CD4-positive, alpha-beta T cell treated with Interleukin-15 for 4 hours (primary cell): ENCODE measurements at places on chromosomes 7 and 10.

DNA sequence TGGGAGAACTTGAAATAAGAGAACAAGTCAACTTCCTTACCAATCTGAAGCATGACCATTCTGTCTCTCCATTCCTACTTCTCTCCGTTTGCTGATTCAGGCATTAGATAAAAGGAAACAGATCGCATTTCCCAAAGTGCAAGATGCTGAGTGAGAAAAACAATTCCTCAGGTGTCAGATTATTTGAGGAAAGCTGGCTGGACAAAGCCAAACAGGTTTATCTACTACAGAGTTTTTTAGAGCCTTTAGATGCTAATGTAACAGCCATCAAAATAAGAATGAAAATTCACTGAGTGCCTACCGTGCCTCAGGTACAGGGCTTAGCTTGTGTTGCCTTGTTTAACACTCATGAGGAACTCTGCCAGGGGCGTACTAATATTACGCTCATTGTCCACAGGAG lies 135.9 kb upstream of the MBL2 start:
- DNase-seq = no peak

DNA sequence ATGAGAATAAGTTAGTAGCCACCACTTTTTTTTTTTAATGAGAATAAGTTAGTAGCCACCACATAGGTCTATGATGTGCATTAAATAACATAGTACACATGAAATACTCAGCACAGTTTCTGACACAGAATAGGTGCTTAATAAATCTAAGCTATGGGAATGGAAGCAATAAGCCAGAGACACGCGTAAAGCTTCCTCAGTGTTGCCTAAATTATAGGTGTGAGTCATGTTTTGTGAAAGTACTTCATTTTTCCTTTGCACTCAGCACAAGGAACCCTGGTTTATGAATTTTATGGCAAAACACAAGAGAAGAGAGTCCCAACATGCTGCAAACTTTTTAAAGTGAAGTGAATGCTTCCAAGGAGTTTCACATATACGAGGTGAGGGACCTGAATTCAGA lies 267.4 kb downstream of the RNLS start:
- no peak for DNase-seq

DNA sequence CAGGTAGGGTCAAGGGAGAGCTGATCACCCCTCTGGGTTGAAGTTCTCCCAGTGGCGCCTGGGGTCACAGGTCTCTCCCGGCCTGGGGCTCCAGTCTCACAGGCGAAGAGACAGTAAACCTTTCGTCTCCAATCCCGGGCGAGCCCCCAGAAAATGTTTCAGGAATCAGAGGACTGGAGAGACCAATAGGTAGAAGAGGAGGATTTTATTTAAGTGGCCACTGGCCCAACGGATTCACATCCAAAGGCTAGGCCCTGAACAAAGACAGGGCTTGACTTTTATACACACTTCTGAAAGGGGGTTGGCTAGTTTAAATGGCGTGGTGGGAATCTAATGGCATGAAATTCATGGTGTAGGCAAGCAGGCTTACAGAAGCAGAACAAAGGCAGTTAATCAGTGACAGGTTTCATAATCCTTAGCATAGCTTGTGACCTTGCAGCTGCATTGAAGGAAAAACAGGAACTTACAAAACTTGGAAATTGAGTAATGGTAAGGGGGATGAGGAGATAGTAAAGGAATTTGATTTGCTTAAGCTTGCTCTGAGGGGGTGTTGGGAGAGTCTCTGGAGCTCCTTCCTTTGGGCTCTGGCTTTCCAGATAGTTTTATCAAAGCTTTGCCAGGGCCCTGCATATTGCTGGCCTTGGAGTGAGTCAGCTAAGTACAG lies 105.5 kb downstream of the TRIM24 start:
- DNase-seq = no peak

DNA sequence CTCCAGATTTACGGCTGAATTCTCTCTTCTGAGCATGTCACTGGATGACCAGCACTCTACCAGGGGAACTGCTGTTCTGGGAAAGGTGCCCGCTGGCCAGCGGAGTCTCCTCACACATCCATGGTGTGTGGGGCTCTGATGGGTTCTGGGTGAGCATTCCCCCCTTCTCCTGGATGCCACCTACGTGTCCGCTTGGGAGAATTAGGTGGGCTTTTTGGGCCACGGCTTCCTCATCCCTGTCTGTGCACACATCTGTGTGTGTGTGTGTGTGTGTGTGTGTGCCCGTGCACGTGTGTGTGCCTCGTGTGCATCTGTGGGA lies 163.0 kb downstream of the DNAJB6 start:
- no peak for DNase-seq

- DNase-seq = no peak
These were observed 102.4 kb upstream of the KLF6 start for GRCh38 chr10:3887404-3887803.

DNA sequence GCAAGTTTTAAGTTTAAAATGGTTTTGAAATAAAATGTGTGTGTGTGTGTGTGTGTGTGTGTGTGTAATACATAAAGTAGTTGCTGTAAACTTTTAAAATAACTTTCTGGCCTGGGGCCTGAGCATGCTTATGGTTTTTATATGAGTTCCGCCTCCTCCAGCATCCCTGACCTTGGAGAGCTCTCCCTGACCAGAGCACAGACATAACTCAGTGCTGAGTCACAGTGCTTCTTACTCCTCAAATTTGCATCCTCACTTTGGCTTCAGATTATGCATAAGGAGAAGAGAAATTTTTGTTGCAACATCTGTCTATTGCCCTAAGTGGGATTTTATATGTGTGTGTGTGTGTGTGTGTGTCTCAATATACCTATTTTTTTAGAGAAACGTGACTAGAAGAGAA lies 200.8 kb downstream of the ELMO1 start:
- no peak for DNase-seq

GRCh38 chr10:48946891-48947500 lies 7.4 kb upstream of the LRRC18 start:
- DNase-seq = no peak

- no peak for DNase-seq
These were observed 537.4 kb downstream of the CNTNAP2 start for GRCh38 chr7:146654048-146654447.

DNA sequence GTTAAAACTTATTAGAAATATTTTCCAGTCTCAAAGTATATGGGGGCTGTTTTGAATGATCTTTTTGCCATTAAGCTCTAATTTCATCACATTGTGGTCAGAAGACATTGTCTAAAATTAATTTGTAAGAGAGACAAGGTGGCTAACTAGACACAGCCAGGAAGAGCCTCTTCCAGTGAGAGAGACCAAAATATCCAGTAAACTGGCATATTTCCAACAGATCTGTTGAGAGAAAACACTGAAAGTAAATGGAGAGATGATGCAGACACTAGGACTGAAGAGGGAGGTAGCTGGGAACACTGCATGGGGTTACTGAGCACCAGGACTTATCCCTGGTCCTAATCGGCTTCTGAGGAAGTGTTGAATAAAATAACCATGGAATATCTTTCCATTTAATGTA lies 101.5 kb upstream of the TAS2R16 start:
- no peak for DNase-seq

GRCh38 chr7:95334447-95334846 lies 10.1 kb upstream of the PON1 start:
- DNase-seq = no peak

DNA sequence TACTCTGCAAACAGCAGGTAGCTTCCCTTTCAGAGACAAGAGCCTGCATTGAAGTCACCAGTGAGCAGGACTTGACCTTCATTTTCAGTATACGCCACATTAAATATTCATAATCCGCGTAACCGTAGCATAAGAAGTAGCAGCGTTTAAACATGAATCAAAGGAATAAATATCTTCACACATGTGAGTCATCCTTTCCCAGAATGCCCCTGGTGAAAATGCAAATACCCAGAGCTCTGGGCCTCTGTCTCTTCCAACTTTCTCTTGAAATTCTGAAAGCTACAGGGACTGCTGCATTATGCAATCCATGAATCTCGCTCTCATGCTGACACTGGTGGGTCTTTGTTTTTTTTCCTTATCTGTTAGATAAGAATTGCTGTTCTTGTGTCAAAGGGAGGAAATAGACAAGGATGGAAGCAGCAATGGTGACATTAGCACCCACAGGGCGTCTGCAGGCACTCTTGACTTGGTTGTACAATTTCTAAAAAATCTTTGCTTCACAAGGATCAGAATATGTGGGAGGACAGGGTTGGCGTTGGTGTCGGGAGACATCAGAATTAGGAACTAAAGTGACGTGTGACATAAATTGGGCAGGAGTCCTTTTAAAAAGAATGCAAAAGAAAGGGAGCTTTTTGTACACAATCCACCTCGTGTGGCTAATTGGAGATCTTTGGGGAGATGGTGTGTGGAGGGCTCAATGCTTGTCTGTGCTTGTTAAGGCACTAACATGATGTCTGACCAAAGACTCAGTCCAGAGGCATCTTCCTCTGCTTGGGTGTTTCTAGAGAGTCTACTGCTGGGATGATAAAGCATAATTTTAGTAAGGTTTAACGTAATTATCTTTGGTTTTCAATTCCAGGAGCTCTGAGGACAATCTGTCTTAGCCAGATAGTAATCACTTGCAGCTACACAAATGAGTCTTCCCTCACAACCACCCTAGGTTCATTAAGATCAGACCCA lies 390.3 kb downstream of the KCNMA1 start:
- DNase-seq = no peak

- no peak for DNase-seq
These were observed 9.9 kb upstream of the DOCK1 start for GRCh38 chr10:126895214-126895781.

DNA sequence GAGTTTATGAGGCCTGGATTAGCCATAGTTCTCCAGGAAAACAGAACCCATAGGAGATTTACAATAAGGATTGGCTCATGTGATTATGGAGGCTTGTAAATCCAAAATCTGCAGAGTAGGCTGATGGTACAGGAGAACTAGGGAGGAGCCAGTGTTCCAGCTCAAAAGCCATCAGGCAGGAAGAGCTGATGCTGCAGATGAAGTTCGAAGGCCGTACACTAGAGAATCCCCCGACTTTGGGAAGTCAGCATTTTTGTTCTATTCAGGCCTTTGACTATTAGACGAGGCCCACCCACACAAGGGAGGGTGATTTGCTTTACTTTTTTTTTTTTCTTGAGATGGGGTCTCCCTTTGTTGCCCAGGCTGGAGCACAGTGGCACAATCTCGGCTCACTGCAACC lies 37.6 kb downstream of the KIN start:
- no peak for DNase-seq

DNA sequence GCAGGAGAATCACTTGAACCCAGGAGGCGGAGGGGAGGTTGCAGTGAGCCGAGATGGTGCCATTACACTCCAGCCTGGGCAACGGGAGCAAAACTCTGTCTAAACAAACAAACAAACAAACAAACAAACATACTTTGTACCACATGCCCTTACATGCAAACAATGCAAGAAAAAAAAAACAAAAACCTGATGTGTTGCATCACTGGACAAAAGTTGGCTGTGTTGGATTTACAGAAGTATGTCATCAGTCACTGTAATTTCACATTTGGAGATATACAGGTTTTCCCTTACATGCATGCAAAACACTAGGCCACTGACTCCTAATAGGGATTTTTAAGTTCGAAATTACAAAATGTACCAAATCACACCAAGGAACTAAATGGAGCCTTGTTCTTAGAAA lies 138.5 kb downstream of the SRPK2 start:
- DNase-seq = no peak

DNA sequence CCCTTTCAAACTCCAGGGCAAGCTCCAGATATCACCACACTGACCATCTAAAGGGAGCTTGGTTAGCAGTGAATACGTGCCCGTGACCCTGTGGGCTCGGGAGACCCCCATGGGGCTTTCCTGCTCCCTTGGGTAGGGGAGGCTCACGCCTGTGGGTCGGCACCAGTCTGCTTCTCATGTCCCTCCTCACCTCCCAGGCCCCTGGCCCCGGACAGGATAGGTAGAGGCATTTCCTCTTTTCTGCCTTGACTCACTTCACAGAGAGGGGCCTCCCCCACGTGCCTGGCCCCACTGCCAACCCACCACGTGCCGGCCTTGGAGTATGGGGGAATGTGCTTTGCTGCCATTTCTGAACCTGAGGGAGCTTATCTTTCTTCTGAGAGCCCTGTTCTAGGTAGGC lies 131.3 kb upstream of the FAM20C start:
- DNase-seq = no peak
